Stimulated activated CD8-positive, alpha-beta memory T cell treated with anti-CD3 and anti-CD28 coated beads, Interleukin-7, amount 100 ng/mL, for 1 hour (primary cell): ENCODE measurements at places on chromosomes 7 and 10.

GRCh38 chr10:79427965-79428364 lies 17.5 kb downstream of the ZCCHC24 start:
- DNase-seq, result no peak

- DNase-seq, result no peak
These were observed 97.5 kb downstream of the CTBP2 start for GRCh38 chr10:125062914-125063230.

GRCh38 chr10:95031656-95032055 lies 37.6 kb downstream of the CYP2C8 start:
- no peak for DNase-seq

GRCh38 chr7:74633451-74633921 lies 24.0 kb upstream of the GTF2I start:
- no peak for DNase-seq

DNA sequence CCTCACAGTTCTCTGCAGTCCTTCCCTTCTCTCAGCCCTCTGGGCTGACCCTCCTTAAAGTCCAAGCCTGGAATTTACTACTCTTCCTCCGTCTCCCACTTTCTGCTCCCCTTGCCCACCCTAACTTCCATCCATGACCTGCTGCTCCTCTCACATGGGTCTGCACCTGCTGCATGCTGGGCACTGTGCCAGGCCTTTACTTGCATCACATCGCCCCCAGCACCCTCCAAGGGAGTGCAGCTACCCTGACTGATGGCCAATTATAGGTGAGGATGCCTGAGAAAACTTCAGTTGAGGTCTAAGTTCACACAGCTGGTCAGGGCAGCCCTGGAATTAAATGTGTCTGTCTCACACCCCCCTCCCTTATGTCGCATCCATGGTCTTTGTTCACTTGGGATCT lies 53.6 kb upstream of the ZPBP start:
- DNase-seq, result no peak

- no peak for DNase-seq
These were observed 265.4 kb downstream of the SKIDA1 start for GRCh38 chr10:21260066-21260465.

DNA sequence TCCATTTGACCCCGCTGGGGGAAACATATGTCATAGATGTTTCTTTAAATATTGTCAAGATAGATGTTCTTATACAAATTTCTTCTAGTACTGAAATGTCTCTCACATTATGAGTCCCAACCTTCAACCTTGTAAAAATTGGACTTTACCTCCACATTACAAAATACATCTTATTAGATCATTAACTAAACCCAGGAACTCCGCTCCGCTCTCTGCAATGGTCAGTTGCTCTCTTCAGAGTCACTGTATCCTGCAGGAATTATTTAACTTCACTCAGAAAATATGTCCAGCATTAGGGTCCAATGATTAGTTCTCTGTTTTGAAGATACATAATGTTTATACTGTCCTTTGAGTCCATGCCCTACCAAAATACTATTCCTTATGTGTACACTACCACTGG lies 8.5 kb upstream of the AKR1D1 start:
- no peak for DNase-seq

GRCh38 chr10:104563548-104563947 lies 77.5 kb upstream of the SORCS3 start:
- DNase-seq, result no peak

DNA sequence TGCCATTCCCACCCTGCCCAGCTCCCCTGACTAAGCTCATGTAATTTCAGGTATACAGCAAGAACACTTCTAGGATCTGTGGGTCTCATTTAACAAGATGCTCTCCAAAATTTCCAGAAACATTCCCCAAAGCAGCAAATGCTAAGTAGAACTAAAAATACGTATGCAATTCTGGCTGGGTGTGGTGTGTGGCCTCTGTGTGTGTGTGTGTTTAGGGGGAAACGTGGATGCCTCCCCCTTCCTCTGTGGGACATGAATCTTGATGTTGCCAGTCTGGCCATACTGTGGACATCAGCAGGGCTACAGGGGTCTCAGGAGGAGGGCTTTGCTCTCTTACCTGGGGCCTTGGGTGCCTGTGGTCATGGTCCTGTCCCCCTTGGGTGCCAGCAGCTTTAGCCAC lies 18.4 kb downstream of the EMX2 start:
- no peak for DNase-seq

DNA sequence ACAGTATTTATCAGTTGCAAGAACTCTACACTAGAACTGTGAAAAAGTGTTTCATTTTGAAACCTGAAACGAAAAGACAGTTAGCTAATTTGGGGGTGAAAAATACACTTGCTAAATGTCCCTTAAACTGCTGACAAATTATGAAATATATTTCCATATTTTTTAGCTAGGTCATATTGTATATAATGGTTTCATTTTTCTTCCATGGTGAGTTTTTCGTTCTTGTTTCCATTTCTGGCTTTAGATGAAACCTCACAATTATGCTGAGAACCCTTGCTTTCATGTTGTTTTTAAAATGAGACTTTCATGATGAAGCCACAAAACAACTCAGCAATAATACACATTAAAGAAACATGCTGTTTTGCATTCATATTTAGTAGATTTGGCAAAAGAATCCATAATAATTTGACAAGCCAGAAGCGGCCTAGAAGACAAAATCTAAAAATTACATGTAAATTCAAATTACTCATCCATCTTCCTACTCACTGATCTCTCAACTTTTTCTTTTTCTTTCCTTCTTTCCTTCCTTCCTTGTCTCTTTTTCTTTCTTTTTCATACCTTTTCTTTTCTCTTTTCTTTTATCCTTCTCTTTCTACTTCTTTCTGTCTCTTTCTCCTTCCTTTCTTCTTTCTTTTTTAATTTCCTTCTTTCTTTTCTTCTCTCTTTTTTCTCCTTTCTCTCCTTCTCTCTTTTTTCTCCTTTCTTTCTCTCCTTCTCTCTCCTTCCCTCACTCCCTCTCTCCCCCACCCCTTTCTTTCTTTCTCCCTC lies 46.5 kb upstream of the ITGB8 start:
- DNase-seq, result no peak

- DNase-seq, result no peak
These were observed 49.1 kb upstream of the EEPD1 start for GRCh38 chr7:36103837-36104561.

DNA sequence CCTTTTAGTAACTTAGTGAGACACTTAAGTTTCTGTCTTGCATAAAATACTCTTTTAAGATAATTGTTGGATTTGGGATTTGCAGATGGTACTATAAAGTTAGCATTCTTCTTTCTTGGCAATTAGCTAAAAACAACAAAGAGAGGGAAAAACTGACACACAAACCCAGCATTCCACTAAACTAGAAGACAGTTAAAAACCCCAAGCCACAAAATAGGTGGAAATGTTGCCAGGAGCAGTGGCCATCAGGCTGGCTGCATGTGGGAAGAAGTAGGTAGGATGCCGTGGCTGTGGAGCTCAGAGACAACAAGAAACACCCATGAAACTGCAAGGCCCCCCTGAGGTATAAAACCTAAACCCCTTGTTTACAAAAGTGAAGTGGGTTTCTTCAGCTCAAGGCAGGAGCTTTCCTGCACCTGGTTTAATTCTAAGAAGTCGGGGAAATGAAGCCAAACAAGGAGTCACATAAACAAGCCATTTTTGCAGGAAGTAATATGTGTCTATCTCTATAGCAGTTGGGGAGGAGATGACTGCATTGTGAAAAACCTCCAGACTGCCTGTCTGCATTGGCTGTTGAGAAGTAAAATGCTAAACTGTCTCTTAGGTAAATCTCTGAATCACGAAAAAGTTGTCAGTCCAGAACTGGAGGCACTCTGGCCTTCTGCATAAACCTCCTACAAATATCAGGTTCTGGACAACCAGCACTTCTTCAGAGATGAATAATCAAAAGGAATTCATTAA lies 9.5 kb downstream of the RAB18 start:
- DNase-seq, result no peak

DNA sequence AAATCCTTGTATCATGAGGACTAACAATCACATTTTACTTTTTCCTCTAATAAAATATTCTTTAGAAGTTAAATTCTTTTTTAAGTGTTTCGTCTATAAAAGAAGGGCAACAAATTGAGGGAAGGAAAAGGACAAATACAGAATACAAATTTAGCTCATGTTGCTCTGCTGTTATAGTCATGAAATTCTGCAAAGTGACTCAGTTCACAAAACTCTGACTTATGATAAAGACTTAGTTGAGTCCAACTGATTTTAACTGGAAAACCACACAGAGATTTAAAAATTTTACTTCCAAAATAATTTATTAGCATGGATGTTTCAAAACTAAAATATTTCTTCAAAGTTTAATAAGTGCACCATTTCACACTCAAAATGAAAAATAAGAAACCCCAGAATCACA lies 75.0 kb upstream of the GPR22 start:
- no peak for DNase-seq

GRCh38 chr7:77409005-77409738 lies 7.0 kb downstream of the GSAP start:
- no peak for DNase-seq

DNA sequence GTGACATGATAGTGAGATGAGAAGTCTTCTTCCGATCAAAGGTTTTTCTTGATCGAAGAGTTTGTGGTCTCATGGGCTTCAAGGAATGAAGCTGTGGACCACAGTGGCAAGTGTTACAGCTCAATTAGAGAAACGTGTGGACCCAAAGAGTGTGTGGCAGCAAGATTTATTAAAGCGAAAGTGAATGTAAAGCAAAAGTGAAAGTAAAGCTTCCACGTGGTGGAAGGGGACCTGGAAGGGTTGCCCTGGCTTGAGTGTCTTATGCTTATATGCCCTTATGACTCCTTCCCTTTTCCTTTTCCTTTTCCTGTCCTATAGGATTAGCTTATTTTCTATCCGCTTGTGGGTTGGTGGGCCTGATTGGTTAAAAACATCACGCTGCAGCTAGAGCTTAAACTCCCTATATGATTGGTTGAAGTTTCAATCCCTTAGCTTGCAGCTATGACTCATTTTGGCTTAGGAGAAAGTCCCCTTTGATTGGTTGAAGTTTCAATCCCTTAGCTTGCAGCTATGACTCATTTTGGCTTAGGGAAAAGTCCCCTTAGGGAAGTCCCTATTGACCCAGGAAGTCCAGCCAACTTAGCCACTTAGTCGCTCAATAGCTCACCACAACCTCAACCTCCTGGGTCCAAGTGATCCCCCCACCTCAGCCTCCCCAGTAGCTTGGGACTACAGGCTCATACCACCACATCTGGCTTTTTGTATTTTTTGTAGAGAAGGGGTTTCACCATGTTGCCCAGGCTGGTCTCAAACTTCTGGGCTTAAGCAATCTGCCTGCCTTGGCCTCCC lies 34.7 kb downstream of the MRPS24 start:
- no peak for DNase-seq

- no peak for DNase-seq
These were observed 217.7 kb downstream of the PRKG1 start for GRCh38 chr10:51291961-51292360.

- no peak for DNase-seq
These were observed 134.6 kb downstream of the TCERG1L start for GRCh38 chr10:131176907-131177306.

DNA sequence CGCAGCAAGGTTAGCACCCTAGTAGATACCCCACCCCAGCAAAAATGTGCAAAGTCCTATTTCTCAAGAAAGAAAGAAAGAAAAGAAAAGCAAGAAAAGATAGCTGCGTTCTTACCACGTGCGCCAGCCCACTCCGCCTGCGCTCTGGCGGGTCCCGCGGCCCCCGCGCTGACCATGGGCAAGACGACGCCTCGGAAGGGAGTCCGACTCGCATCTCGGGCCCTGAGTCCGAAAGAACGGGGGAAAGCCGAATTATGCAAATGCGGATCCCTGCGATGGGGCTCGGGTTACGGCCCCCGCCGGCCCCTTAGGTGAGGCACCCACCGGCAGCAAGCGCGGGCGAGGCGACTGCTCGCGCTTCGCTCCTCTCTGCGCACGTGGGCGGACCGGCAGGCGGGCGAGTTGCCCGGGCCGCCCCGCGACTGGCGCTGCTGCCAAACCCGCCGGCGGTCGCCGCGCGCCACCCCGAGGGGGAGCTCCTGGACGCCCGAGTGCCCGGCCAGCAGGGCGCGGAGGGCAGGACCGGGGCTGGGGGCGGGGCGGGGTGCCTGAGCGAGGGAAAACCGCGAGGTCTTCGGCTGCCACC lies 2.4 kb upstream of the EGR2 start:
- DNase-seq, result peak; percentile 27

DNA sequence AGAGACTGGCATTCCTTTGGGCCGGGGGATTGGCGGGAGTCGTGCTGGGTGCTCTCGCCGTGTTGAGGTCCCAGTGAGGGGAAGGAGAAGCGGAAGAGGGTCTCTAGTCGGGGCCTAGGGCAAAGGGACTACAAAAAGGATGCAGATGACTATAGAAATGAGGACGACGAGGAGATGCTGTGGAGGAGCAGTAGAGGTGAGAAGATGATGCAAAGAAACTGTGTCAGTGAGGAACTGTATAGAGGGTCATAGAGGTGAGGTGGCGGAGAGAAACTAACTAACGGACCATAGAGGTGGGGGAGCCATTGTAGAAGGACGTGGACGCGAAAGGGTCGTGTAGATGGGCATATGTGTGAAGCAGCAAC lies 324 bp downstream of the TWNK start:
- DNase-seq, result no peak

GRCh38 chr10:30098629-30099028 lies 39.2 kb upstream of the JCAD start:
- DNase-seq, result no peak

DNA sequence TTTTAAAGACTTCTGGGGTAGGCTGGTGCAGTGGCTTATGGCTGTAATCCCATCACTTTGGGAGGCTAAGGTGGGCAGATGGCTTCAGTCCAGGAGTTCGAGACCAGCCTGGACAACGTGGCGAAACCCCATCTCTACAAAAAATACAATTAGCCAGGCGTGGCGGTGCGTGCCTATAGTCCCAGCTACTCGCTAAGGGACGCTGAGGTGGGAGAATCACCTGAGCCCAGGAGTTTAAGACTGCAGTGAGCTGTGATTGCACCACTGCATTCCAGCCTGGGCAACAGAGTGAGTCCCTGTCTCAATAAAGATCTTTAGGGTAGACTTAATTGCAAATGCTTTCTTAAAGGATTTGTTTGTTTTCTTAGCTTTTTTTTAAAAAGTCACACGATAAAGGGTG lies 29.3 kb downstream of the PTPN12 start:
- no peak for DNase-seq

- DNase-seq, result peak; percentile 22
These were observed 1.0 kb upstream of the CBLL1 start for GRCh38 chr7:107742678-107743566.

GRCh38 chr10:13815756-13816155 lies 229.0 kb downstream of the PRPF18 start:
- DNase-seq, result no peak

- DNase-seq, result no peak
These were observed 139.4 kb downstream of the KCNMA1 start for GRCh38 chr10:77498210-77498609.

- no peak for DNase-seq
These were observed 46.9 kb downstream of the VWA2 start for GRCh38 chr10:114285961-114286441.

DNA sequence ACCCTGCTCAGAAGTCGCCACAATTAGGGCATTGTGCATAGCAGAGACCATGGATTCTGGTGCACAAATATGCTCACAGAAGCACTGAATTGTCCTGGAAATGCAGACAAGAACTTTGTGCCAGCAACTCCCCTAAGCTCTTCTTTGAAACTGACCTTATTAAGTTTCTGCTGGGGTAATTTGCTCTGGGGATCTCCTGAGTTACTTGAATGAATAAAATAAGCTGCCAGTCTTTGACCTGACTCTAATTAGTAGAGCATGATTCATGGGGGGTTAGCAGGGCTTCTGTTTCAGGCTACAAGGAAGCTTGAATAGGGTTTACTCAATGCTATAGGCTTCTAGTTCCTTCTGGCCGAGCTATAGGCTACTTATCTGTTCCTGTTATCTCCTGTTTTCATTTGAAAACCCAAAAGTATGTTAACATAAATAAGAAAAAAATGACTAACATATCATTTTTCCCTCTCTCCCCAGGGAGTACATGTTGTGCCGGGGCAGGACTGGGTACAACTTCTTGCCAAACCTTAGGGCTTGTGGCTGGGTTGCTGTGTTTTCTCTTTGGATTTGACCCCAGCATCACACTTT lies 169.0 kb upstream of the TMEM229A start:
- DNase-seq, result no peak
